Pulmonary artery endothelial cell (primary cell): ENCODE measurements at places on chromosomes 5 and 9.

DNA sequence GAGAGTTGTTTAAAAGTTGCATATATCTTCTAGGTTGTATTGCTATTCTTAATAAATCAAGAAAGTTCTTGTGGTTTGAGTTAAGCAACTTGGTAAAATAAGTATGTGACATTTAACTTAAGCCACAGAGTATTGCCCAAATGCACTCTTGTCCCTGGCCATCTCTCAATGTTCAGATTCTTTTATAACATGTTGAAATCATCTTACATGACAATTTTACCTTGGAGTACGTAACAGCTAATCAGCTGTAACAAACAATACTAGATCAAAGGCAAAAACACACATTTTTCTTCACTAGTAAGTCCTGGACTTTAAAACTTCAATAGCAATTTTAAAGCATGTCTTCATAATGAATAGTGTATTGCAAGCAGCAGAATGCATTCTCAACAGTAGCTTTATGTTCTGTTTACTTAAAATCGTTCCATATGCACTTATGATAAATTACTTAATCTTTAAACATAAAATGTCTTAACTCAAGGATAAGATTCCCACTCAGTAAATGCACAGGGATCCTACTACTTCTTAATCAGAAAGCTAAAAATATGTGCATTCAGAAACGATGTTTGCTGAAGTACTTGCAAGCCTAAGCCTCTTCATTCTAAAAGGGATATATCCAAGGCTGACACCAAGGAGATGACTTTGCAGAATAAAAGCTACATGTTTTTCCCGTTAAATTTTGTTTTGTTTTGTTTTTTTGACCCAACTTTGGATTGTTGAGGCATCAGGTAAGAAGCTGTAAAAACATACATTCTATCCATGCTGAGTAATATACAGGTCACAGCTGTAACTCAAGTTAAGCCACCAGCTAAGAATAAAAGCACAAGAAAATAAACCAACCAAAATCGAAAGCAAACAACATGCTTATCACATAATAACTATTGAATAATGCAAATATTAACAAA is 86.1 kb upstream of the NFIB start:
- DNase-seq = no peak

DNA sequence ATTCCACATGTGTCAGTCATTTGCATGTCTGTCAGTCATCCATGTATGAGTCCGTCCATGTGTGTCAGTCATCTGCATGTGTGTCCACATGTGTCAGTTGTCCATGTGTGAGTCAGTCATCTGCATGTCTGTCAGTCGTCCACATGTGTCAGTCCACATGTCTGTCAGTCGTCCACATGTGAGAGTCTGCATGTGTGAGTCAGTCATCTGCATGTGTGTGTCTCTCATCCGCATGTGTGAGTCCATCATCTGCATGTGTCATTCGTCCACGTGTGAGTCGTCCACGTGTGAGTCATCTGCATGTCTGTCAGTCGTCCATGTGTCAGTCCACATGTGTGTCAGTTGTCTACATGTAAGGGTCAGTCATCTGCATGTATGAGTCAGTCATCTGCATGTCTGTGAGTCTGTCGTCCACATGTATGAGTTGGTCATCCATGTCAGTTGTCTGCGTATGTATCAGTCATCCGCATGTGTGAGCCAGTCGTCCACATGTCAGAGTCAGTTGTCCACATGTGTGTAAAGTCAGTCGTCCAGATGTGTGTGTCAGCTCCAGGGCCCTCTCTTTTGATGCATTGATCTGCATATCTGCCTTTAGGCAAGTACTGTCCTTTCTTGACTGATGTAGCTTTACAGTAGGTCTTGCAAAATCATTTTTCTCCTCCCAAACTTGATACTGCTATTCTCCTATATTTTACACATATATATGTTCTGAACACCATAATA is 72.5 kb upstream of the CACNA1B start:
- DNase-seq = no peak

- DNase-seq = no peak
Observed at GRCh38 chr5:138488481-138488945, 23.2 kb downstream of the EGR1 start.

DNA sequence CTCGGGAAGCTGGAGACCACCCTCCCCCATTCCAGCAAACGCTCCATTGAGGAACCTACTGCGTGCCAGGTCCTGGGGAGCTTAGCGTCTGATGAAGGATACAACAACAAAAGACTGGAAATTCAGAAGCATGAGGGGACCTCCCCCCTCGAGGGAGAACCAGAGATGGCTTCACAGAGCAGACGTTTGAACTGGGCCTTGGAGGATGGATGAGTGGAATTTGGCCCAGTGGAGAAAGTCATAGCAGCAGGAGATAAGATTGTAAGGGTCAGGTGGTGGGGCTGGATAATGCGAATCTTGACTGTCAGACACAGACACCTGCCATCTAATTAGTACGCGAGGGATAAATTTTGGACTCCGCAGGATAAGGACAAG is 1.2 kb upstream of the SLC25A51 start:
- no peak for DNase-seq

- DNase-seq = no peak
Observed at GRCh38 chr9:112861155-112861554, 29.5 kb downstream of the SLC46A2 start.

GRCh38 chr5:8333977-8334376 is 465.0 kb downstream of the MTRR start:
- DNase-seq = no peak

DNA sequence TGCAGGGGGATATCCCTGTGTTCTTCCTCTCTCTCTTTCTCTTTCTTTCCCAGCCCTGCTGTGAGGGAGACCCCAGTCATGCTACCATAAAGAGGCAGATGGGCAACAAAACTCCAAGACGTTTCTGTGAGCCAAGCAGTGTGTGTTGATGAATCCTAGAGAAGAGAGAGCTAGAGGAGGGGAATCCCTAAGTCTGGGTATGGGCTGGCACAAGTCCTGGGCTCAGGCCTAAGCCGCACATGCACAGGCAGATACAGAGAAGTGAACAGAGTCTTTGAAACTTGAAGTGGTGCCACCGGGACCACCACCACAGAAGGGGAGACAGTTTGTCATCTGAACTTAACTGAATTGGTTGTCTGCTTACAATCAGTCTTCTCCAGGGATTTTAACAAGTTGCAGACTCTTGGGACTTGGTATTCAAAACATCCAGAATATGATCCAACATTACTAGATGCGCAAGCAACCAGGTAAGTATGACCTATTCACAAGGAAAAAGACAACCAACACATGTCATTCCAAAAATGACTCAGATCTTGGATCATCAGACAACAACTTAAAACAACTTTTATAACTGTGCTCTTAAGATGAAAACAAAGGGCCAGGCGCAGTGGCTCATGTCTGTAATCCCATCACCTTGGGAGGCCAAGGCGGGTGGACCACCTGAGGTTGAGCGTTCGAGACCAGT is 10.4 kb upstream of the FAM120A start:
- no peak for DNase-seq

DNA sequence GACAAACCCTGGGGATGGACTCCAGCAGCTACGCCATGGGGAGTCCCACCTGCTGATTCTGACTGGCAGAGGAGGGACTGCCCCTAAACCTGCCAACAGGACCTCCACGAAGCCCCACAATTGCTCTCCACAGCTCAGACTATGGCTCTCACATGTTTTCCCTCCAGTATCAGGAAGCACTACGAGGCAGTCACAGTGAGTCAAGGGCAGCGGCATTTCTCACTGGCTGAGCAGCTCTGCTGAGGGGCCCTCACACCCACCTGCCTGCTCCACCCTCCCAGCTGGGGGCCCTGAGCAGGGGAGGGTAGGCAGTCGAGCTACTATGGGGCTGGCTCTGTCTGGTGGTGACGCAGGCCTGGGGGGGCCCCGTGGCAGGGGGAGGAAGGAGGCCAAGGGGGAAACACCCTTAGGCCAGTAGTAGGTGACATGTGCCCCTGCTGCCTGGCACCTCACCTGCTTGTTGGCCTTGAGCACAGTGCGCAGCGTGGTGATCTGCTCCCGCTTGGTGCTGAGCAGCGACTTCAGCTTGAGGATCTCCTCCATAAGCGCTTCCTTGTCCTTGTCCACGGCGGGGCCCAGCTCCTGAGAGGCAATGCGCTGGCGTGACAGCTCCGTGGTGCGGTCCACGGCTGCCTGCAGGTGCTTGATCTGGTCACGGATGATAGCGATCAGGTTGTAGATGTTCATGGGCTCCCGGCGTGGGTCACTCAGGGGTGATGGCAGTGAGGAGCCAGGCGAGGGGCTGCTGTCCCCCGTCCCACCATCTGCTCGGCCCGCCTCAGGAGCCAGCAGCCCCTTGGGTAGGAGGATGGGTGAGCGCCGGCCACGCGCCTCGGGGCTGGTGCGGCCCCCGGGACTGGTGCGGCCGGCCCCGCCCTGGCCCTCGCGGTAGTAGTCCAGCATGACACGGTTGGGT is 46.3 kb downstream of the BICD2 start:
- no peak for DNase-seq
